ENCODE measurements at places on chromosomes 11 and 22.
A peak's percentile ranks its signal among the peaks of the same experiment; 100 is the strongest.

DNA sequence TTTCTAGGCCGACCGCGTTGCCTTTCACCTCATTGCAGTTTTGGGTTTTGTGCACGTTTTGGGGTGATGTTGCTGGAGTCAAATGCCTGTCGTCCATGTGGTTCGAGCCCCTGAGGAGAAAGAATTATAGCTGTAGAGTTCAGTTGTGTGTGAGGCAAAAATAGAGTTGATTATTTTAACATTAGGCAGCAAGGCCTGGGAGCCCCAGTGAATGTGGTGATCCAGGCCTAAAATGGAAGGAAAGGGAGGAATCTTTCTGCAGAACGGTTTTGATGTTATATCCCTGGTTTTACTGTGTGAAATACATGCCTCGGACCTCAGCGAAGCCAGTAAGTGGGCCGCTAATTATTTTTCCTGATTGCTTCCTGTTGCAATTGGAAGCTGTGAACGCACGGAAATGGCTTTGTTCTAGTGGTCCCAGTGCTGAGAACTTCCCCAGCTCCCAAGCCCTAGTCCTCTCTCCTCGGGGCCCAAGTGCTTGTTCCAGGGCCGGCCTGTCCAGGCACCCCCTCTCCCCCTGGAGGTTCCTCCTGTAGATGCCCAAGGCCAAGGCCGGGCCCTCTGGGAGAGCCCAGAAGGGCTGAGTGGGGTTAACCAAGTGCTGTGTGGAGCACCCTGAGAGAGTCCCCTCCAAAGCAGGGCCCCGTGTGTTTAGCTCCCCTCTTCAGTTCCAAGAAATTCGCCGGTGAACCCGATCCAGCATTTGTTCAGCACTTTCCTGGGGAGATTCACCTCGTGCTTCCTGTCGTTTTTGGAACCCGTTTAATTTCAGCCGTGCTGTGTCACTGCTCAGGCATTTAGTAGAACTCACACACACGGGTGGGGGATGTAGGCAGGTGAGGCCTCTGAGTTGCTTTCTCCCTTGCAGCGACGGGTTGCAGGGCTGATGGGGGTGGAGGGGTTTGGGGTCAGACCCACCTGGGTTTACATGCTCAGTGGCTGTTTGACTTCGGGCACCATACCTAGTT is 2.1 kb downstream of the LRP5 start:
- peak; percentile 44 for DNase-seq

DNA sequence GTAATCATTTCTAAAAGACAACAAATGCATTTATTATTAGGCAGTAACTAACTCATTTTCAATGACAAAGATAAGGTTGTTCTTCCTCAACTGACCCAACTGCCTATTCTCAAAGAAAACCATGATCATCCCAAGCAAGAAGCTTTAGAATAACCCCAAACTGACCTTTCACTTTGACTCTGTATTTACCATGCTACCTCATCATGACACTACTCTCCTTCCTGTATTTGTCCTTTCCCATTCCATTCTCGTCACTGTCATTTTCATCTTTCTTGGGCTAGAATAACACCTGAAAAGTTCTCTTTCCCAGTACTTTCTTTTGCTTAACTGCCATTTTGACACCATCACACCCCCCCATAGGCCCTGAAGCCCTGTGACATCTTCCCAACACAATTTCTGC is 48.3 kb downstream of the TCF20 start:
- no peak for DNase-seq

DNA sequence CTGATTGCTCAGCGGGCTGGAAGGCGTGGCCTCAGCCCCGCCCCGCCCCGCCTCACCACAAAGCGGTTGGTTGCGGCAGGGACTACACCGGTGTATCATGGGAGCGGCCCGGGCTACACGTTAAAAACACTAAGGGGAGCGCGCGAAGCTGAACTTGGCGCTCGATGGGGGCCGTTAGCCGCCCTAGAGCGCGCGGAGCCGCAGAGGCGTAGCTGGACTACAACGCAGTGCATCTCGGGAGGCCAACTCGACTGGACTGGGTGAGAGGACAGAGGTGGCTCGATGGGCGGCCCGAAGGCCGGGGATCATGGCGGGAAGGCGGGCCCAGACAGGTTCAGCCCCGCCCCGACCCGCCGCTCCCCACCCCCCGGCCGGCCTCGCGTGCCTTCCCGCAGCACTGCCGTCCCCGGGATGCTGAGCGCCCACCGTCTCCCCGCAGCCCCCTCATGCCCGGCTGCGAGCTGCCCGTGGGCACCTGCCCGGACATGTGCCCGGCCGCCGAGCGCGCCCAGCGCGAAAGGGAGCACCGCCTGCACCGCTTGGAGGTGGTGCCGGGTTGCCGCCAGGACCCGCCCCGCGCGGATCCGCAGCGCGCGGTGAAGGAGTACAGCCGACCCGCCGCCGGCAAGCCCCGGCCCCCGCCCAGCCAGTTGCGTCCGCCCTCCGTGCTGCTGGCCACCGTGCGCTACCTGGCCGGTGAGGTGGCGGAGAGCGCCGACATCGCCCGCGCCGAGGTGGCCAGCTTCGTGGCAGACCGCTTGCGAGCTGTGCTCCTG is at the start of gene SAC3D1:
TSS of gene SAC3D1 (plus strand) at position 364 of the 776 bp plus-strand sequence. CDS start at position 447, 83 bp downstream.
- peak; percentile 96 for DNase-seq

- DNase-seq, result no peak
Measured at GRCh38 chr11:122440811-122441665, 214.5 kb upstream of the UBASH3B start.

DNA sequence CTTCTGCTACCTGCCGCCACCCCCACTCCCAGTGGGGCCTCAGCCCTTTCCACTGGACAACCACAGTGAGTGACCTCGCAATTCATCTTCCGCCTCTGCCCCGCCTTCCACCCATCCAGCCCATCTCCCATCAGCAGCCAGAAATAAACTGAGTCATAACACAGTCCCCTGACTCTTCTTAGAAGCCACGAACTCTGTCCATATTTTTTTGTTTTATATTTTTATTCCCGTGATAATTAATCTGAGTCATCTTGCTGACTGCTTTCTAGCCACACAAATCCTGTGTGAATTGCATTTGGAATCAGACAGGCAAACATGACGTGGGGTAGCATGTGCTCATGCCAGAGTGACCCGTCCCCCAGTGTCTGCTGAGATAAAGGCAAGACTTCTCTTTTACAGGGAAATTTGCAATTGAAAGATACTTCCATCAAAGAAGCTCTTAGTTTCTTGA is 7.0 kb downstream of the FADD start:
- DNase-seq, result peak; percentile 36
